Stimulated activated CD4-positive, alpha-beta T cell treated with anti-CD3 and anti-CD28 coated beads, TNF-alpha, amount 100 ng/mL, for 48 hours (primary cell): ENCODE measurements at places on chromosomes 12 and 14.

DNA sequence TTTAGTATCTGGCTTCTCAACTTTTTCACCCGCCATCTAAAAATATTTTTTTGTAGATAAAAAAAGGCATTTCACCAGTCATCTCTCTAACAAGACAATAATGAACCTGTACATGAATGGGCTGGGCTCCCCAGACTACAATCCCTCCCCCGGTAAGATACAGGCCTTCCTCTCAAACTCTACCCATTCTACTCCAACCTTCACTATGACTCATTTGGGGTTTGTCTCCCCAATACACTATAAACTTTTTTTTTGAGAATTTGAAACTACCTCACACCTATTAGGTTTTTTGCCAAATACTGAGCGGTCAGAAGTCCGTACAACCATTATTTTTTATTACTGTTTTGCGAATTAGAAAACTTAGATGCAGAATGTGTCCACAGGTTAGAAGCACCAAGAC lies 784 bp downstream of the RPL6 start:
- no peak for DNase-seq

DNA sequence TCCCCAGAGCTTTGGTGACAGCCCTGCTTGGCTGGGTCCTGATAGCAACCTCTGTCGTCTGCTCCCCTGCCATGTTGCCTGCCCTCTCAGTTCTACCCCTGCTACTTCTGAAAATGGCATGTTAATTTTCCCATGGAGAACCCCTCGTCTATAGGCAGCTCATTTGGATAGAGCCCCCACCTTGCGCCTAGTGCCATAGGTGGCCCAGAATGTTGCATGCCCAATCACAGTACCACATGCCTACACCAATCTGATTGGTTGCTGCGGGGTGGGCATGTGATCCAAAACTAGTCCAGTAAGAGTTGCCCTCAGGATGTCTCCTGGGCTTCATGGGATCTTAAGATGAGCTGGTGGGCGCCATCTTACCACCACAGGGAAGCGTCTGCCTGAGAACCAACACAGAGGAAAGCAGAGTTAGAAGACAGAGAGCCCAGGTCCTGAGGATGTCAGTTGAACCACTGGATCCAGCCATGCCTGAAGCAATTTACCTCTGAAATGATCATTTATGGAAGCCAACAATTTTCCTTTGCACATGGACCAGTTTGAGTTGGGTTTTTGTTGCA lies 85.7 kb downstream of the PAPOLA start:
- DNase-seq, result no peak

DNA sequence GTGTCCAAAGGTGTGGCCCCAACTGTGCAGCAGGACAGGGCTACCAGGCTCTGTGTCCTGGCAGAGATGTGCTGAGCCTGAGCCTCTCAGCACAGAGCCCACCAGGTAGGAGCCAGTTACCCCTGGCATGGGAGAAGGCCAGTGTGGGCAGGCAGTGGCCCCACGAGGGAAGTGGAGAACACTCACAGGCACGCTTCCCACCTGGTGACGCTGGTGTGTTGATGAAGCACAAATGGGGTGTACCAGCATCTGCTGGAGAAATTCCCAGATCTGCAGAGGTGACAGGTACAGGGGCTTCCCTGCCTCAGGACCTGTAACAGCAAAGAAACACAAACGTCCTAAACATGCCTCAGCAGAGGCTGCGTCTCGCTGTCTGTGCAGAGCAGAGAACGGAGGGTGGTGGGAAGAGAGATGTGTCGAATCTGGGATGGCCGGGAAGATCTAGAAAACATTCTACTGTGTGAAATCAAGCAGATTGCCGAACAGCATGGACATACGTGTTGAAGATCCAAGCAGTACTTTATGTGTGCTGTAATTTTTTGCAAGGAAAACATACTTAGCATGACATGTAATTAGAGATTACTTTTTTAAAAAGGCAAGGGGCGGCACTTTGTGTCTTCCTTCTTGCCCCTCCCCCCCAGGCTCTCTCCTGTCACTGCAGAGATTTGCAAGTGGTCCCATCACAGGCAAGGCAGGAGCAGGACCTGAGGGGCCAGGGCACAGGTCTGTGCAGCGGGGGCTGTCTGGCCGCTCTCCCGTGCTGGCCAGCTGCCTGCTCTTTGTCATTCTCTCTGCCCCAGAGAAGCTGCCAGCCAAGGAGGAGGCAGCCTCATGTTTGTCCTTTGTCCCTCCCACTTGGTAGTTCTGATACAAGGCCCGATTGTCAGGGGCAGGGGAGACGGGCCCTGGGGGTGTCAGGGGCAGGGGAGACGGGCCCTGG lies 17.3 kb downstream of the HIP1R start:
- no peak for DNase-seq

DNA sequence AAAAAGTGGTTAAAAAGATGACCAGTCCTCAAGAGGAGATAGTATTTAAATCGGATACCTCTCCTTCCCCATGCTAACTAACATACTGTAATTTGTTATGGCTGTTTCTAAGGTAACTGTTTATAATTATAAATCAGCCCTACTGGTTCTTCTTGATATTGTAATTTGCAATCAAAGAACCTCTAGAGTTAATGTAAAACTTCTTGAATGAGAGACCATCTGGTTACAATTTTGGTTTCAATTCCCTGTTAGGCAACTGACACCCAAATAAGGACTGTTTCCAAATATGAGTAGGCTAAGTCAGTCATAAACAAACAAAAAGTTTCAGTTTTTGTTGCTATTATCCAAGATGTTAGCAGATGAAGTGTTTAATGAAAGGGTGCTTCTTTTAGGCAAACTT lies 120.2 kb upstream of the DNM1L start:
- DNase-seq, result no peak

DNA sequence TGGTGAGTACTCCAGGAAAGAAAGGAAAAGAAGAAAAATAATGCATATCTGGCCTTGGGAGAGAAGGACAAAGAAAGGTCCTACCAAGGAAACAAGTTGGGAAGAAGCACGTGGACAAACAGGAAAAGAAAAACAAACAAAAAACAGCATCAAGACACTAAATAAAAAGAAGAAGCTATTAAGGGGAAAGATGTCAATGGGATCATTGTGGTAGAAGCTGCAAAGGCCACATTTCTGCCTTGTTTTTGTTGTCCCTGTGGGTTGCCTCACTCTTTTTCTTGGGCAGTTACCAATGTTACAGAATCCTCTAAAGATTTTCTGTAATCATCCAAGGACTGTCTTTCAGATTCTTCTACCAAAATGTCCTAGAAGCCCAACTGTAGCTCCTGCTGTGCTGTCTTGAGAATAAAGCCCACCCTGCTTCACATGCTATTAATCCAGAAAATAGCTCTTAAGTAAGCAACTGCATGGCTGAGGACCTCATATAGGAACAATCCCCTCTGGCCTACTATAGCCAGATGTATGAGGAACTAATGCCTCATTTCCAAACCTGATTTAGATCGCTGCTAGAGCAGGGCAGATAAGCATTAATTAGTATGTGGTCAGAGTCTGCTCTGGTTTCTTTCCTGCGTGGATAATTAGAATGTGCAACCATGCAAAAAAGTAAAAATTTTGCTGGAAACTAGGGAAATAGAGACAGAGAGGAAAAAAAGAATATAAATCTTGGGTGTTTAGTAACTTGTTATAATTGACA lies 10.2 kb upstream of the CPNE8 start:
- no peak for DNase-seq

- no peak for DNase-seq
Observed at GRCh38 chr14:96224480-96225096, 19.9 kb downstream of the BDKRB2 start.

- no peak for DNase-seq
Observed at GRCh38 chr12:20656600-20656999, 38.5 kb upstream of the SLCO1C1 start.

GRCh38 chr14:51738754-51739153 lies 87.0 kb downstream of the FRMD6 start:
- DNase-seq, result no peak

GRCh38 chr14:42185718-42186117 lies 579.0 kb downstream of the LRFN5 start:
- no peak for DNase-seq

- DNase-seq, result no peak
Observed at GRCh38 chr12:89856431-89856830, 147.8 kb upstream of the ATP2B1 start.

GRCh38 chr12:128872303-128872702 lies 19.0 kb downstream of the GLT1D1 start:
- no peak for DNase-seq

DNA sequence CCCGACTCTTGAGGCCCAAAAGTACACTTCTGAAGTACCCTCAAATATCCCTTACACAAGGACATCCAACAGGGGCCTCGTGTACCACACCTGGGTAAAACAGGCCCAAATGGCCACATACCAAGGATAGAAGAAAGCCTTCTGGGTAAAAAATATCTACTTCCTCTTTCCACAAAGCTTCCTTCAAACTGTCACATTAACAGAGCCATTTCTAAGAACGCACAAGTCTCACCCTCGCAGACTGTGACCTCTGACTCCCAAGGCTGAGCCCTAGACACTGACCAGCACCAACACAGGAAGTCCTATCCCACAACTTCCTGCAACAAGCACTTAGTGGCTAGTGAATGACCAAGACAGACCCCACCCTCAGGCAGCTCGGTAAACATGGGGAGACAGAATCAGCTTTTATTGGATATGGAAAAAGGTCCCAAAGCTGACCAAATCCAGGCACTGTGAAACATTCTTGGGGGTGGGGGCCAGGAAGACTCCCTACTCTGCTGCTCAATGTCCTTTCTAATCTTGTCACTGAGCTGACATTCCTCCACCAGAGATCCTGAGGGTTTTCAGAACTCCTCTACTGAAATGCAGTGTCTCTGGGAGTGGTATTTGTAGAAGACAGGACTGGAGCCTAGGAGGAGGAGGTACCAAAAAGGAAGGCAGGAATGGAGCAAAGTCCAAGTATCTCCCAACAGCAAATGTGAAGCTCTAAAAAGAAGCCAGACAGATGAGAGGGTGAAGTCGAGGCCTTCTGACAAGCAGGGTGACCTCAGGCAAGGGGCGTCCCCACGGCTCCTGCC lies 15.9 kb downstream of the KCTD10 start:
- DNase-seq, result no peak

DNA sequence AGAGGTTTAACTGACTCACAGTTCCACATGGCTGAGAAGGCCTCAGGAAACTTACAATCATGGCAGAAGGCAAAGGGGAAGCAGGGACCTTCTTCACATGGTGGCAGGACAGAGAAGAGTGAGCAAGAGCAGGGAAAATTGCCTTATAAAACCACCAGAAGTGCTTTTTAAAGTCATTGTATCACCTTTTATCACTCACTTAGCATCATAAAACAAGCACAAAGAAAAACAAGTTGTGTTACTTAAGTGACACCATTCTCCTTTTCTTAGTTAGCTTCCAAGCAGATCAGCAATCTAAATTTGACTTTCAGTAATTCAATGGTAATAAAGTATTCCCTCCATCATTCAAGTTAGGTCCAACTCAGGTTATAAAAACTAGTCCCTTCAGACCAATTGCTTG lies 28.5 kb downstream of the OSBPL8 start:
- no peak for DNase-seq

DNA sequence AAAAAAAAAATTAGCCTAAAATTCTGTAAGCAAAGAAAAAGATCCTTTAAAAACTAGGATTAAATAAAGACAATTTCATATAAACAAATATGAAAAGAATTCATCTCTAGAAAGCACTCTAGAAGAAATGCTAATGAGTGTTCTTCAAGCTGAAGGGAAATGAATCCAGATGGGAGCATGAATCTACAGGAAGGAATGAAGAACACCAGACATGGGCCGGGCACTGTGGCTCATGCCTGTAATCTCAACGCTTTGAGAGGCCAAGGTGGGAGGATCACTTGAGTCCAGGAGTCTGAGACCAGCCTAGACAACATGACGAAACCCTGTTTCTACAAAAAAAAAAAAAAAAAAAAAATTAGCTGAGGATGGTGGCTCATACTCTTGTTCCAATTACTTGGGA lies 297.2 kb downstream of the FBXL14 start:
- DNase-seq, result no peak

DNA sequence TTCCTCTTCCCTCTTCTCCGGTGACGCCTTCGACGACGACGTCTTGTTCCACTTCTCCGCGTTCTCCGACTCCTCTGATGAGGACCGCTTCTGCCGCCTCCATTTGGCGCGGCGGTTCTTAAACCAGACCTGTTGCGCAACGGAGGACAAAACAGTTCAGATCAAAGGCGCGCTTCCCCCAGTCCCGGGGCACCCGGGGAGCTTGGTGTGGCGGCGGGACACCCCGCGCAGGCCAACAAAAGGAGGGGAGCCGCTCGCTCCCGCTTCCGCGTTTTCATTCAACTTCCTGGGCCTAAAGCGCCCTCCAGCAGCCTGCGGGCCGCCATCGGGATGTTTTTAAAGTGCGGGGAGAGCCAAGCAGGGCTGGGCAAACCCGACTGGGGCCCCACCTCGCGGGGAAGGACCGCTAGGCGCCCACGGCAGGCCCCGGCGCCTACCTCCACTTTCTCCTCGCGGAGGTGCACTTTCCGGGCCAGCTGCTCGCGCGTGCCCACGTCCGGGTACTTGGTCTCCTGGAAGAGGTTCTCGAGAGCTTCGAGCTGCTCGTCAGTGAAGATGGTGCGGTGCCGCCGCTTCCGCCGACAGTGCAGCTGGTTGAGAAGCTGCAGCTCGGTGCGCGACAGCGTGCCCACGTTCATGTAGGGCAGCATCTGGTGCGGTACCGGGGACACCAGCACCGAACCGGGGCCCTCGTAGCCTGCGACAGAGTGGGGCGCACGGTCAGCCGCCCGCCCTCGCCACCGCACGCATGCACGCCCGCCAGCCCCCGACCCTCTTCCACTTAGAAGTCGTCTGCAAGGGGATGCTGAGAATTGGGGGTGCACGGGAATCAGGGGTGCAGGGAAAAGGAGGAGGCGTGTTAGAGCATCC lies 1.2 kb downstream of the GSC start:
- DNase-seq, result no peak

DNA sequence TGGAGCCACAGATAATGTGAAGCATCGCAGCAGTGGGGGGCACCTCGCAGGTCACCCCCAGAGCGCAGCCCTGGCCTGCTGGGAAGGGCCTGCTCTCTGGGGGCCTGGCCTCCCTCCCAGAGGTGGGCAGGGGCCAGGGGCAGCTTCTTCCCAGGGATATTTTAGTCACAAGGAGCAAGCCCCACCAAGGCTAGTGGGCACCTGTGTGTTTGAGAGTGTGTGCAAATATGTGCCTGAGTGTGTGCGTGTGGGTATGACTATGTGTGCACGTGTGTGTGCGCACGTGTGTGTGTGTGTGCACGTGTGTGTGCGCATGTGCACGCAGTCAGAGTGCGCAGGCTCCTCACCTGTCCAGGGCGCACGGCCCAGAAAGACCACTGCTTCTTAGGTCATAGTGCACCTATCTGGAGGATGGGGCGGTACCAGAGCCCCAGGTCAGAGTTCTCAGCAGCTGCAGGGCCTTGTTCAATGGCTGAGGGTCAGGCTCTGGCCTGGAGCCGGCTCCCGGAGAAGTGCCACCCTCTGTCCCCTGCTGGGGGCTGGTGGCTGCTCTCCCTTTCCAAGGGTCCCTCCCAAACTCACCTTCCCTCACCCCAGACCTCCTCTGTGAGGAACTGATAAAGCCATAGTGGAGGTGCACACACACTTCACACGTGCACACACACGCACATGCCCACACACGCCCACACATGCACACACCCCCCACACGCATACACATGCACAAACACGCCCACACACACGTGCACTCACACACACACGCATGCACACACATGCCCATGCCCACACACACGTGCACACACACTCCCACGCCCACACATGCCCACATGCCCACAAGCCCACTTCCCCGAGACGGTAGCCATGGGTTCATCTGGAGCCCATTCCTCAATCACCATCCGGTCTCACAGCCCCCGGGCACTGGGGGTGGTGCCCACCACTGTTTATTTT lies 128.5 kb downstream of the KIF26A start:
- no peak for DNase-seq
